Fibroblast of skin of right biceps (primary cell): ENCODE measurements at places on chromosomes 6 and 20.

DNA sequence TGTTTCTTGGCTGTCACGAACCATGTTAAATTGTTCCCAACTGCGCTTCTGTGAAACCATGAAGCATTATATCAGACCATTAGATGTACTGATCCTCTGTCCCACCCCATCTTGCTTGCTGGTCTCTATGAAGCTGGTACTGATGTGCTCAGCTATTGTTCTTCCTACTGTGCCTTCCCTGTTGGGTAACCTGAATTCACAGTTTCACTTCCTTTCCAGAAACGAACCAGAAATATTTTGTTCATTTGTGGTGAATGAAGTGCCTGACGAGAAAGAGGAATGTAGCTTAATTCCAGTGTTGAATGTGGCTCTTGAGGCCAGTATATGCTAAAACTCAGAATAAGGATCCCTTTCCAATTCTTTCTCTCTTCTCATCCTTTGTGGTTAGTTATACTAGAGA is 58.1 kb upstream of the SNAP91 start:
- no peak for DNase-seq

DNA sequence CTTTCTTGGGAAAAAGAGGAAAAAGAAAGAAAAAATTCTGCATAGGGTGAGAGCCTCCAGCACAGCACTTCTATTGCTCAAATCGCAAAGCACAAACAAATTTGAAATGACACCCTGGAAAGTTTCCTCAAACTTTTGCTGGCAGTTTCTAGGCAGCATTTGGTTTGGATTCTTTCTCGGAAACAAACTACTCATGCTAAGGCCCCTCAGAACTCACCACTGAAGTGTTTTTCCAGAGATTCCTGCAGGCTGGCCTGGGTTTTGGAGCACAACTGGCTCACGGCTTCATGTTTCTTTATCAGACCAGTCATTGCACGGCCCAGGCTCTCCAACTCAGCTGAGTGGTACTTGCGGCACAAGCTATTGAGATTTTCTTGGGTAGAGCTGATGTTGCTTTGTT is 237.8 kb downstream of the SYNE1 start:
- no peak for DNase-seq

GRCh38 chr20:24718696-24719095 is 230.4 kb upstream of the CST7 start:
- DNase-seq: no peak

DNA sequence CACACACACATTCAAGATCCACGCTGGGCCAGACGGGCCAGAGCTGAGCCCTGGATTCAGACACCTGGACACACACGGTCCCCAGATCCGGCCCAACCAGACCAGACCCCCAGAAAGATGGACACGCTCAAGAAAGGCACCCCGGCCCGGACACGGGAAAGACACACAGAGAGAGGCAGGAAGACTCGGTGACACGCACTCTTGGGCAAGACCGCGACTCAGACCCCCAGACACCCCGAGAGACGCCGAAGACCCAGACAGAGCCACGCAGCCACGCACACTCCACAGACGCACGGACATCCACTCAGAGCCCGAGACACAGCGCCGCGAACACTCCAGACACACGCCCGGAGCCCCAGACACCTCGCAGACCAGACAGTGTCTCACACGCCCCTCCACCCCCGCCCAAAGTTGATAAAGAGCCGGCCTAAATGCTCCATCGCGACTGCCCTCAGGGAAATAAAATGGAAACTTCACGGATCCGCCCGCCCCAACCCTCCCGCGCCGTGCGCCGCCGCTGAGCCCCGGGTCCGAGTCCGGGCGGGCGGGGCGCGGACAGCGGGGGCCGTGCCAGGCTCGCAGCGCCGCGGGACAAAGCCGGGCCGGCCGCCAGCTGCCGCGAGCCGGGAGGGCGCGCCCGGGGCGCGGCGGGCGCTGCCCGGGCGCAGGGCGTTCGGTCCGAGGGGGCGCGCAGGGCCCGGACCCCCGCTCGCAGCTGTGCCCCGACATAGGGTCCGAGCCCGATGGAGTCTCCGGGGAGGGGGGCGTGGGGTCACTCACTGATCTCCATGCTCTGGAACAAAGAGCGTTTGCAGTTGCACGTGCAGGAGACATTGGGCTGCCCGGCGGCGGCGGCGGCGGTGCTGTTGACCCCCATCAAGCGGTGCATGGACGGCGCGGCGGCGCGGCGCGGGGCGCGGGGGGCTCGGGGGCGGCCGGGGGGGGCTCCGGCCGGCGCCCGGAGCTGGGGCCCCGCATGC is 831 bp downstream of the PMEPA1 start:
- DNase-seq: peak; percentile 16

GRCh38 chr6:124967444-124967843 is 5.2 kb downstream of the RNF217 start:
- peak; percentile 21 for DNase-seq

DNA sequence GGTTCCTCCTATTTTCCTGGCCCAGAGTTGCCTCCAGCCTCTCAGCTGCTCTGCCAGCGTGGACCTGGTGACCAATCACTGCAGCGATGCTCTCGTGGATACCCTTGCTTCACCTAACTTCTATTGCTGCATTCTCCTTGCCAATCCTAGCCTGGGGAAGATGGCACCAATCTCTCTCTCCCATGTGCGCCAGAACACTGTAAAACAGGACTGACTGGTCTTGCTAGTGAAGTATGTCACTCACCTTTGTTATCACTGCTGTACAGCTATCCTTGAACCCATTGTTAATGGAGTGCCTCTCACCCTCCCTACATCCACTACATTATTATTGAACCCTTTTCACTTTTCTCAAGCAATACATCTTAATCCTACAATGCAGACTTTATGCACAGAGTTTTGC is 80.1 kb downstream of the LYRM4 start:
- DNase-seq: no peak

DNA sequence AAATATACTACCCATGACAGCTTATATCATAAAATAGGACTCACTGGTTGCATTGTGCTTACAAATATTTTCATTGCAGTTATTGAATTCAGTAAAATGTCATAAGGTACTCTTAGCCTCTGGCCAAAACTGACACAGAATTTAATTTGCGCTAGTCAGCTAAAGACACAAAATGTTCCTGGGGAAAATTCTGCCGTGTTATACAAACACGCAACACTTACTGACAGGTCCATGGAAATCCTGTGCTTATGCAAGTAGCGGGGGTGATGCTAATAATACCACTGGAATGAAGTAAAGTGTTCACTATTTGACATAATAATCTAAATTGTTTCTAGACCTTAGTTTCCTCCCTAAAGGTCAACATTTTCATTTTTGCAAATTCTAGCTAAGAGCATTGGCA is 354.4 kb upstream of the RSPO3 start:
- no peak for DNase-seq

- no peak for DNase-seq
Measured at GRCh38 chr20:46600286-46600752, 49.9 kb upstream of the OCSTAMP start.

DNA sequence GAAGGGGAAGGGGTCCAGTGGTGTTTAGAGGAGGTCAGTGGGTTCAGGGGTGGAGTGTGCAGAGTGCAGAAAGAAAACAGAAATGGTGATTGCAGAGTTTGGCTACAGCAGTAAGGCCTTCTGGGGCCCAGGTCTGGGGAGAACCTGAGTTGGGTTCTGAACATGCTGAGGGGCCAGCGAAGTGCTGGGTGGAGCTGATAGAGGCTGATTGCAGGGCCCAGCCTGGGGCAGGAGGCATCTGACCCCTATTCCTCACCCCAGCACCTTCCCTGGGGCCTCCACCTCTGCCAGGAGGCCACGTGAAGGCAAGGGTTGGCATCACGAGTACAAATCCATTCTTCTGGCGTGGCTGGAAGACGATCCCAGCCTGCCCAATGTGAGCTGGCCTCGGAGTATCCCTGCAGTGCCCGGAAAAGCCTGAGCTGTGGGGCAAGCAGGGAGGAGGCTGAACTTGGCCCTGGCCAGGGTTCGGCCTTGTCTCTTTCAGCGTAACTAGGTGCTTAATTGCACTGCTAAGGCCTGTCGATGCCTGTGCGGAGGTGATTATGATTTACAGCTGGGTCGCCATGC is 35.3 kb downstream of the VSTM2L start:
- DNase-seq: no peak

DNA sequence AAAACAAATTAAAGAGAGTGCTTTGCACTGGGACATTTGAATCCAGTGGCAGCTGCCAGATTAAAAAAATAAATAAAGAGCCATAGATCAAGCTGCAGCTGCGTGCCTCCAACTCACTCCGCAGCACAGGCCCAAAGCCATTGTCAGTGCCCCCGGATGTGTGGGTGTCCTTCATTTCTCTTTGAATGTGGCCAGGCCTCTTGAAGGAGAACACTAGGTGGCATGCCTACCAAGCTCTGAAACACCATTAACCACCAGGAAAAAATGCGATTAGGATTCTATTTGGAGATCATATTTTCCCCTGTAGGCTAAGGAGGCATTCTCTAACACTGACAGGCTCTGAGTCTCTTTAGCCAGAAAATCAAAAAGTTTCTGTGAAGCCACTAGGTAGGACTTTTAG is 549.8 kb downstream of the PRKN start:
- DNase-seq: peak; percentile 20

- no peak for DNase-seq
Measured at GRCh38 chr6:150452428-150453243, 83.8 kb downstream of the IYD start.

GRCh38 chr6:17393892-17394631 is 667 bp downstream of the CAP2 start:
- DNase-seq: peak; percentile 83

- DNase-seq: peak; percentile 99
Measured at GRCh38 chr6:57267586-57268293, 45.6 kb upstream of the RAB23 start.

GRCh38 chr6:170099387-170099786 is 191.5 kb downstream of the DLL1 start:
- DNase-seq: no peak

- DNase-seq: peak; percentile 44
Measured at GRCh38 chr20:7516621-7517111, 423.6 kb downstream of the HAO1 start.

DNA sequence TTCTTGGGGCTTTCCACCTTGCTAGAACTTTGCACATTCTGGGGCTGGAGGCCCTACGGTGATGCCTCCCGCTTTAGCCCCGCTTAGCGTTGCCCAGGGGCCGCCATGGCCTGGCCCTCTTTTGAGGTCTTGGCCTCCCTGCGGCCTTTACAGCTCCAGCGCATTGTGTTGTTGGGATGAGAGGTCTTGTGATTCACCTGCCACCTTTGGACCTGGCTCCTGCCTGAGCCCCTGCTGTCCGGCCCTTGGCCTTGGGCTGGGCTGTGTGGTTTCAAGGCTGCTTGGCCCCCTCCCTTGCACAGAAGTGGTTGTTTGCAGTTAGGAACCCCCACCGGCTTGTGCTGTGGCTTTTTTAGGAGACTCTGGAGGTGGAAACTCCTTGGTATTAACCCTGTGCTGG is 61.0 kb upstream of the CDH4 start:
- no peak for DNase-seq

DNA sequence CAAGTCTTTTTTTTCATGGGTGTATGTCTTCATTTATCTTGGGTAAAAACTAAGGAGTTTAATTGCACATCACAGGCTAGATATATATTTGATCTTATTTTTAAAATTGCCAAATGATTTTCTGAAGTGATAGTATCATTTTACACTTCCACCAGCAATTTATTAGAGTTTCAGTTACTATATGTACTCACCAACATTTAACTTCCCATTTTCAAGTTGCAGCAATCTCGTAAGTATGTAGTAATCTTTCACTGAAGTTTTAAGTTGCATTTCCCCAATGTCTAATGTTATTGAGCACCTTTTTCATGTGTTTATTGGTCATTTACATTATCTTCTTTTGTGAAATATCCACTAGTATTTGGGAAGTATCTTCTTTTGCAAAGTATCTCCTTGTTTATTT is 277.4 kb upstream of the CNR1 start:
- no peak for DNase-seq

- DNase-seq: no peak
Measured at GRCh38 chr6:13703496-13703895, 8.1 kb downstream of the RANBP9 start.

DNA sequence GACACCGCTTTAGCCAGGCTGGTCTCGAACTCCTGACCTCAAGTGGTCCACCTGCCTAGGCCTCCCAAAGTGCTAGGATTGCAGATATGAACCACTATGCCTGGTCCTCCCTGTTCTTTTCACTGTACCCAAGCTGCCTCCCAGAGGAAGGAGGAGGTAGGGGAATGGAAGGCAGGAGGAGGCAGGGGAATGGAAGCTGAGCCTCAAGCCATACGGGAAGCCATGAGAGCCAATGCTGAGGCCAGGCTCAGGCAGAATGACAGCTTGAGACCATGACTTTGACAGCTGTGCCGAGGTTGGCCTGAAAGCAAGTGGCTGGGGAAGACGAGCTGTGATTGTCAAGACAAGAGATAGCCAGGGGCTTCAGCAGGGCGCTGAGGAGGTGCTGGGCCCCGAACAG is 13.6 kb upstream of the ZNF335 start:
- no peak for DNase-seq
